ENCODE measurements at places on chromosomes 3 and 15. TPM values are rescaled to one million over a fixed set of nuclear protein-coding genes. Genes with fewer than 3 reads are reported as not detected.

Gene CHAC1
- 0.52 TPM for total RNA-seq

Gene MGLL
- 12.5 TPM for total RNA-seq

Gene ZDHHC23
- total RNA-seq: 1.0 TPM

Gene ZNF860
- total RNA-seq: under 0.01 TPM

All from skeletal muscle tissue (tissue), 5 donors.